Brain pericyte (primary cell): ENCODE measurements at places on chromosomes 6 and 20.

DNA sequence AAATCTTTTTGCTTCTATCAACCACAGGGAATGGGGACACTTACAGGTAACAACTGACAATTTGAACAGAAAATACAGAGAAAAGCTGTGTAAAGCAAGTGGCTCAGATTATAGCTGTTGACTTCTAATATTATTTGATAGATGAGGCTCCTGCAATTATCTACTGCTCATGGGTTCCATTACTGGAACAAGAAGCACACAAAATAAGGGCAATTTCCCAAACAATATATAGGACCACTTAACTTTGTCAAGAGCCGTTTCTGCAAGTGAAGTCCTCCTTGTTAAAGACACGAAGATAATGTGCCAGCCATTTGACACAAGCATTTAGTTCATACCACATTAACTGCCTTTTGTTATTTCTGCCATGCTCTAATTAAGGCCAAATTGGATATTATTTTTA lies 315.5 kb upstream of the ARID1B start:
- DNase-seq = no peak

DNA sequence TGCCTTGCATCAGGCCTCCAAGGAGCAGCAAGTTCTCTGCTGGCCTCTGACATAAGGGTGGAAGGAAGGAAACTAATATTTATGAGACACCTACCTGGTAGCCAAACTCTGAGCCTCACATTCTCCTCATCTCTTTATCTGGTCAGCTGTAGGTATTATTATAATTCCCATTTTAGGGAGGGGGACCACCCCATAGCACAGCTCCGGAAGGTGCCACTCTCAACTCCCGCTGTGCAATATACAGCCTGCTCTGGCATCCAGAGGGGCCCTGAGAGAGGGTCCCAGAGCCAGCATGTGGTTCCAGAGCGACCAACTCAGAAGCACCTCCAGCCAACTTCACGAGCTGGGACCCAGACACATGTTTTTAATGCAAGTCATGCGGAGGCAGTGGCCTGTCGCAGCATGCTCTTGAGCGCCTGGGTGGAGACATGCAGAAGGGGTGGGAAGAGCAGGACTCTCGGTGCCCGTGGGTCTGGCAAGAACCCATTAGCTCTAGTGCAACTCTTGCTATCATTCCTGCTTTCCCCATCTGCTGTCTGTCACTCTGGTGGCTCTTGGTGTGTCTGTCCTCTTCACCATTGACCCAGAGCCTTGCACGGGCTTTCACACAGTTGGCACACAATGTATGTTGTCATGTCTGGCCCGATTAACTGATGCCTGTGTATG lies 15.0 kb upstream of the MYMX start:
- DNase-seq = no peak

- no peak for DNase-seq
These were observed 30.3 kb upstream of the ADGRG6 start for GRCh38 chr6:142271476-142271875.

- no peak for DNase-seq
These were observed 8.4 kb downstream of the PTGIS start for GRCh38 chr20:49559411-49560081.

GRCh38 chr6:109595998-109596397 lies 95.0 kb downstream of the AK9 start:
- DNase-seq = no peak

DNA sequence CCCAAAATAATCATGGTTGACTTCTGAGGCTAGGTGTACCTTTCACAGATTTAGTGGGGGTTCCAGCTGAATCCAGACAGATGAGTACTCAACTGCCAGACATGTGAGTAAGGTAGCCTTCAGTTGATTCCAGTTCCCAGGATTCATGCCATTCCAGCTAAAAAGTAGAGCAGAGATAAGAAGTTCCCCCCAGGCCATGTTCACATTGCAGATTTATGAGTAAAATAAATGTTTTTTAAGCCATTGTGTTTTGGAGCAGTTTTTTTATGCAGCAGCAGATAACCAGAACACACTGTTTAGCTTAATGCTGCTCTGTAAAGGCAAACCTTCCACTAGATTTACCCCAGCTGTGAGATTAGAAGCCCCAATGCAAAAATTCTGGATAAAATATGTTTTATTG lies 245.0 kb downstream of the RFPL4B start:
- no peak for DNase-seq
